ENCODE measurements at places on chromosomes 1 and 21. TPM values are rescaled to one million over a fixed set of nuclear protein-coding genes. Genes with fewer than 3 reads are reported as not detected.
A peak's percentile ranks its signal among the peaks of the same experiment; 100 is the strongest.

DNA sequence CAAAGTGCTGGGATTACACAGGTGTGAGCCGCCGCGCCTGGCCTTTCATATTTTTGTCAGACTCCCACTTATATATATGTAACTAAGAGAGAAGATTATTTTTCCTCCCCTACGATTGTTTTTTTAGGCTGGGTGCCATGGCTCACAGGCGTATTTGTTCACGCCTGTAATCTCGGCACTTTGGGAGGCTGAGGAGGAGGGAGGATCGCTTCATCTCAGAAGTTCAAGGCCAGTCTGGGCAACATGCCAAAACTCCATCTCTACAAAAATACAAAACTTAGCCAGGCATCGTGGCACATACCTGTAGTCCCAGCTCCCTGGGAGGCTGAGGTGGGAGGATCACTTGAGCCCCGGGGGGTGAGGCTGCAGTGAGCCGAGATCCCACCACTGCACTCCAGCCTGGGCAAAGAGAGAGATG lies 23.9 kb upstream of the ITLN2 start:
- DNase-seq, result peak; percentile 21

DNA sequence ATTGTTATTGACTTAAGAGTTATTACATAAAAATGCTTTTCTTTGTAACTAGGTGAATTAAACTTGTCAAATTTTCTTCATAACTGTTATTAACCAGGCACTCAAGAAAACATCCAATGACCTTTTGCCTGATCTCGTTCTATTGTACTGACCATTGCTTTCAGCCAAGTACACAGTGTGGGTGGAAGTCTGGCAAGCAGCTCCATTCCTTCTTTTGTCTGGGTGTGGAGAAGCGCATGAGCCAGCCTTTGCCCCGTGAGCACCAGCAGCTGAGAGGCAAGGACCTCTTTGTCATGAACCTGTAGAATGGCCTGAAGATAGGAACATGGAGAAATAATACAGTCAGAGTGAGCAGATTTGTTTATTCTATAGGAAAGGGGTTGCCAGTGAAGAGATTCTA lies 57.5 kb downstream of the IARS2 start:
- DNase-seq, result peak; percentile 65

GRCh38 chr21:37561941-37562919 lies 195.7 kb downstream of the DYRK1A start:
- DNase-seq, result no peak

DNA sequence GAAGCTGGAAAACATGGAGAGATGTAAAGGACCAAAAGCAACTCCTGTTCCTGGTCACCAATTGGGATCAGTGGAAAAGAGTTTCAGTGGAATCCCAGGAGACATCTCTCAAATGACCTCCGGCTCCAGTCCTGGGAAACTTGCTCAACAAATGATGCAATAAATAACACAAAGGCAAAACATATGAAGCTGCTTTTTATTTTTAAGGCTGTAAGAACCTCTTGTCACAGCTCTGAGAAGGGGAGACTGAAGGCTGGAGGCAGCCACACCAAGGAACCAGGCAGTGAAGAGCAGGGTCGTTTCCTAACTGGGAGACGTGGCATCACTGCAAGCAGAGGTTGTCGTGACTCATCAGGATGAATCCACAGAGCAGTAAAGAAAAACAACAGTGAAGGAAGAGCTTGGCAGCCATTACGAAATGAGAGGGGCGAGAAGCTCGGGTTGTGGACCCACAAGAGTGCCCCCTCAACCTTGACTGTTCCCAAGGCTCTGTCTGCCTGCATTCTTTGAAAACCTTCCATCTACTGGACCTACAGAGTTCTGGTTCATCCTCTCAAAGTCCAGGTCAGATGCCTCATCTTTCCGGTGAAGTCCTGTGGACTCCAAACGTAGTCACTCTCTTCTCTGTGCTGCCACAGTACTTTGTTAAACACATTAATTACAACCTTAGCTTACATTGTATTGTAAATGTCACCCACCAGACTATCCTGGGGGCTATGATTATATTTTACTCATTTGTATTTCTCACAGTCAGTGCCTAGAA lies 32.1 kb downstream of the JAK1 start:
- DNase-seq, result no peak

DNA sequence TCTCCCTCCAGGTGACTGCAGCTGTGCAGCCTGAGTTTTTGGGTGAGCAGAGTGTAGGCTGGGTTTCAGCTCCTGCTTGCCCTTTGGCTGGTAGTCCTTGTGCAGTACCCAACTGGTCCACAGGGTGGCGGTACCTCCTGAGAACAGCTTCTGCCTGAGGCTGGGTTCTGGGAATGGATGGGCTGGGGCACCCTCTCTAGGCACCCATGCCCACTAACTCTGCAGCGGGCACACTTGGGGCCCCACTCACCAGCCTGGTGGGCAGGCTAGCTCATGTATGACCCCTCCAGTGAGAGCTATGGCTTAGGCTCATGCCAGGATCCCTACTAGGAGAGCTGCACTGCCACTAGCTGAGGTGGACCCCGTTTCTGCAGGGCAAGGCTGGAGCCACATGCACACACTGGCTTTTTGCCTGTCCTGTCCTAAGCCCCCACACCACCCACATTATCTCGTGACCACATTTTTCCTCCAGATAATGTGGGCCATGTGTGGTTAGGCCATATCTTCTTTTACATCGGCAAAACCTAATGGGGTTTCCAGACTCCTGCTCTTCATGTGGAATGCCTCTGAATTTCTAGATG lies 15.5 kb upstream of the GSTM4 start:
- peak; percentile 95 for DNase-seq

DNA sequence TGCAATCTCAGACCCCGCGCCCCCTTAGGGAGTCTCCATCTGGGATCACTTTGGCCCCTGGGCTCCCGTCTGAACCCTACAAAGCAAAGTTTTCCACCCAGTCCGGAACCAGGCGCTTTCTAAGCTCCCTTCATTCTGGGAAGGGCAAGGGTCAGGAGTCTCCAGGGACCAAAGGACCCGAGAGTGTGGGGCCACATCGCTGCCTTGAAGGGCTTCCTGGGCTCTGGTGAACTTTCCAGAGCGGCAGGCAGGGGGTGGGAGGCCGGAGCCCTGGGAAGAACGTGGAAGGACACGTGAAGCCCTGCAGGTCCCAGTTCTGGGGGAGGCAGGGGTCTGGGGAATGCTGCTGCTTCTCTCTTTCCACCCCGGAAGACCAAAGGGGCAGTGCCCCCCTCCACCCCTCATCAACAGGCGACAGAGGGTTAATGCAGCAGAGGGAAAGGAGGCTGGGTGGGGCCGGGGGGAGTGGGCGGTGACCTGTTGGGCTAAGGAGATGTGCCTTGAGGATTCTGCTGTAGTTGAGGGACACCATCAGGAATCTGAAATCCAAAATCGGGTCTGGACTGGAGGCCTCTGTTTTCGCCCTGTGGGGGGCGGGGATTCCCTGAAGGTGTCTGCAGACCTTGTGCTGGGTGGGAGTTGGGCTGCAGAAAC lies 734 bp downstream of the CDK18 start:
- no peak for DNase-seq

Gene TRIM45
- total RNA-seq, result 9.0 TPM

Gene IARS2
- 48.7 TPM for total RNA-seq

Gene KDM5B
- total RNA-seq, result 67.9 TPM

Gene RGS13
- total RNA-seq, result 0.22 TPM
